ENCODE measurements at places on chromosomes 2 and 18. TPM values are rescaled to one million over a fixed set of nuclear protein-coding genes. Genes with fewer than 3 reads are reported as not detected.

GRCh38 chr2:227855440-227855839 is 16.0 kb upstream of the DAW1 start:
- DNase-seq, result no peak

GRCh38 chr18:27862041-27862682 is 314.8 kb downstream of the CDH2 start:
- no peak for DNase-seq

- DNase-seq, result no peak
Measured at GRCh38 chr2:196743165-196743564, 56.3 kb downstream of the GTF3C3 start.

DNA sequence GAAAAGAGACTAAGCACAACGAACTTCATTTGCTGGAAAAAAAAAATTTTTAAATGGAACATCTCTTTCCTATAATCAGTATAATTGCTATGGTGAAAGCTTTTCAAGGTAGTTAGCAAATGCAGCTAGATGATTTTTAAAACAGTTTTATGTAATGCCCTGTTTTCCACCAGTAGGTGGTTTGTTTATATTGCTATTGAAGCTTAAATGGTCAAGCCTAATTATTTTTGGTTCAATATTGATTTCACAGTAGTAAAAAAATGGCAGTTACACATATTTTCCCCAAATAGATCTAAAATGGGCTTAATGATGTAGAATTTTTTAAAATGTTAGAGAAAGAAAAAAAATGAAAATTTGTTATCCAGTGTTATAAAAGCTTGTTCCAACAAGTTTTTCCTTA is 70.2 kb downstream of the CDH19 start:
- no peak for DNase-seq

- DNase-seq, result peak; percentile 21
Measured at GRCh38 chr2:175282300-175282699, 100.8 kb upstream of the ATP5MC3 start.

- DNase-seq, result no peak
Measured at GRCh38 chr2:360124-360523, 72.2 kb upstream of the ALKAL2 start.

DNA sequence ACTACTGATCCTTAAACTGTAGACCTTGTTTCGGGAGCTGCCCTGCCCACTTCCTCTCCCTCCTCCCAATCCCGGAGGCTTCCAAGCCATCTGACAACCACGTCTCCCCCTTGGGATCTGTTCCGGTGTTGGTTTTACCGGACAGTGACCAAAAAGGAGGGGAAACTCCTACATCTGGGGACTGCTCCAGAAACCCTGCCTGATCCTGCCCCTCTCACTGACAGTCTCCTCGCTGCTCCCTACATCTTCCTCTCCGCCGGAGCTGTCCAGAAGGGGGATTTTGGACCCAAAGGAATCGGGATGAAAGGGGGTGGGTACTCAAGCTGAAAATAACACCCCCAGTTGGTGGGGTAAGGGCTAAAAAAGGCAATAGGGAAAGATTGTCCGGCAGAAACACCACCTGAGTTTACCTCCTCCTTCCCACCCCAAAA is 1.5 kb downstream of the INO80D start:
- DNase-seq, result peak; percentile 78

DNA sequence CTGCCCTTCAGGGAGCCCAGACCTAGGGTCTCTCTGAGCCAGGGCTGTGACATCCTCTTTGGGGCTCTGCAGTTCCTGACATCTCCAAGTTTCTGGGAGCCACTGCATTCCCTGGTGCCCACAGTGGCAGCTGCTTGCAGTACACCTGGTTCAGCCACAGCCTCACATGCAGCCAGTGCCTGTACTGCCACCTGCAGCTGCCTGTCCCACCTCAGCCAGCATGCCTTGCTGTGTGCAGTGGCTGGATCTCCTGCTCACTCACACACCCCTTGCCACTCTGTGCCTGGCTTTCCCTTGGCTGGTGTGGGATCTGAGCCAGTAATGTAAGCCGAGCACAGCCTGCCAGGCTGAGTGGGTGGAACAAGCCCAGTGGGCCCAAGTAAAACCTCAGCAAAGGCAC is 1288.7 kb downstream of the CNTNAP5 start:
- DNase-seq, result no peak

- no peak for DNase-seq
Measured at GRCh38 chr2:176126929-176127773, 2.4 kb upstream of the HOXD8 start.

DNA sequence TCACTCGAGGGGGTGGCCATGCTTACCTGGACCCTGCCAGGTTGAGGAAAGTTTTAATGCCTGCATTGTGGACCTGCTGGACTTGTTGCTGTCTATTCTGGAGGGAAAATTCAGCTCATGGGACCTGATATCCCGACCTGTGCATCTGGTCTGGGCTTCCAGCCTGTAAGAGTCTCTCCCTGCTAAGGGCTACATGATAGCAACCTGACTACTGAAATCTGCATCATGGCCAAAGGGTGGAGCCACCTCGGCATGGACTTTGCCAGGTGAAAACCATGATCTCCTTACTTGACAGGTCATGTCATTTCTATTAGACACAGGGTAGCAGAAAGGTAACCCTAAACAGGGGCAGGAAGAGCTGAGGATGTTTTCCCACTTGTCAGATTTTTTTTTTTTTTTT is 12.9 kb upstream of the SLC66A3 start:
- no peak for DNase-seq

- DNase-seq, result no peak
Measured at GRCh38 chr2:74573747-74574562, 19.4 kb downstream of the DOK1 start.

- DNase-seq, result peak; percentile 1
Measured at GRCh38 chr2:61045999-61046398, 19.7 kb upstream of the SANBR start.

DNA sequence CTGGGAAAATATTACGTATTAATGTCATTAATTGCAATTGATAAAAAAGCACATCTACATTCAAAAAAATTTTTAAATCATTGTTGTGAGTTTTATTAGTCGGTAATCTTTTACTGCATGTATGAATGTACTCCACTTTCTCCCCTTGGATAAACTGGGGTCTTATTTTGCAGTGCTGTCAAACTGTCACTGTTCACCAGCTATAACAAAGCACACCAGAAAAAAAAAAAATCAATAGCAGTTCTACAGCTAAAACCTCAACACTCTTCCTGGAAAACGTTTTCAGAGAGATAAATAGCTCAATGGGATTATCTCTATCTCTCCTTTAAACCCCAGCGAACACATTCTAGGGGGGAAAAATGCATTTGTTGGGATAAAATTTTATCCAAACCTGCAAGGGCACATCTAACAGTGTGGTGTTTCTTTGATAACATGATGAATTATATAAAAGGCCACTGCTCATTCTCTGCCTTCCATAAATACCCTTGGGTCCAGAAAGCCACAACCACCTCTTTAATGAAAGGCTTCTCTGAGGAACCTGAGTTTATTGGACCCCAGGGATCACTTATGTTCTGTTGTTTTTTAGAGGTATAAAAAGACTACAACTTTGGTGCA is 219.9 kb downstream of the CDH20 start:
- DNase-seq, result no peak

DNA sequence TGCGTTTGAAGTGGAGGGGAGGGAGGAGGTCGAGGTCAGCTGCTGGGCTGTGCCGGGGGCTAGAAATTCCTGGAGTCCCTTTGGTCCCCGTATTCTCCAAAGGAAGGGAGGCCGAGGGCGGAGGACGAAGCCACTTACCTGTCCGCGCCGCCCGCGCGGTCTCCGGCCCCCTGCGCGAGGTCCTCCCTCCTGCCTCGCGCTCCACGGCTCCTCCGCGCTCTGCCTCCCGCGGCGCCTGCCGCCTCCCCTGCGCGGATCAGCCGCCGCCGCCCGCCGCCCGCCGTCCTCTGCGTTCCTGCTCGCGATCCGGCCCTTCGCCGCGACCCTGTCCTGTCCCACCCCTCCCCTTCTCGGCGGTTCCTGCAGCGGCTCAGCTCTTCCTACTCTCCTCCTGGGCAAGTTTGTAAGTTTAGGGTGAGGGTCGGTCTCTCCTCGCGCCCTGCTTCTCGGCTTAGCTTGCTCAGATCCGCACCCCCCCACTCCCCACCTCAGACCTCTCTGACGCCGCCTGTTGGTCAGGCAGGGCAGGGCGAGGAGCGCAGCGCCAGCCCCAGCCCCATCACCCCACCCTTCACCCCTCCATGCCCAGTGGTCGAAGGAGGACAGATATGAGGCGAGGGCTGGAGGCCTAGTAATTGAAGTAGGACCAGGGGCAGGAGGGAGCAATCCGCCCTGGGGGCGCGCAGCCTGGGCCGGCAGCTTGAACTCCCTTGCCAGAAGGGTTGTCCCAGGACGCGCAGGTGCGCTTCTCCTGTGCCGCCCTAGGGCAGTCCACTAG is 9.7 kb upstream of the SKOR2 start:
- no peak for DNase-seq

GRCh38 chr2:36528274-36528673 is 69.7 kb downstream of the FEZ2 start:
- DNase-seq, result no peak

DNA sequence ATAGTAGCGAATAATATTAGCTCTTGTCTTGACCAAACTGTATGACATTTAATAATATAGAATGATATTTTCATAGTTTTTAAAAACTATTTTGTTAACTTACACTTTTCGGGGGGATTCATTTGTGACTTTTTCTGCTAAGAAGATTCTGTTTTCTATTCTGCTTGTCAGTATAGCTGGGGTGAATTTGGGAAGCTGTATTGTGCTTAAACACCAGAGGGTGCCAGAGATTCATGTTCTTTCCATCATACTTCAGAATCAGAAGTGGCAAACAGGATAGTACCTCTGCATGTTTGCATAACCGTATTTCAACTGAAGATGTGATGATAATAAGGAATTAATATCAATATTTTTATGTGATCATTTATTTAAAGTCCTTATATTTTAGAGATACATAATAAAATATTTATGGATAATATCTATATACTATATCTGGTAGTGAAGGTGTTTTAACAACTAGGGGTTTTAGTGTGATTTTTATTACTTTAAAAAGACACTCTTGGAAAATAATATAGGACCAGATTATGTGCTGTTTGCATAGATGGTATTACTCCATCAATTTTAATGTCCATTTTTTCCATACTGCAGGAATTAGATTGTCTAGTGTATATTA is 81.0 kb downstream of the TAF4B start:
- peak; percentile 26 for DNase-seq

DNA sequence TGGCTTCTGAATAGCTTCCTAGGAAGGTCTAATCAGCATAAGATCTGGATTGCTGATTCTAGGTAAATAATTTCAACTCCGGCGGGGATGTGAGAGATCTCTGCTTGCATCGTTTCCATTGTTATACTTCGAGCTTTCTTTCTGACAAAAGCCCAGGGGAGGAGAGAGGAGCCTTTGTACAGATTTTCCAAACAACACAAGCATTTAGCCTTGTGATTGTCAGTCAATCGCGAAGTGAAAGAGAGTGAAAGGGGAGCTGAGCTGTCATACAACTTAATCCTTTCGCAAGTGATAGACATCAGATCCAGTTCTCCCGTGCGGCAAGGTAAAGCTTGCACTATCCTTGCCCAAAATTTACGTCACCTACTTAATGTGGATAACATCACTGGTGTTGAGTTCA is 26.2 kb downstream of the RALB start:
- no peak for DNase-seq

GRCh38 chr2:73985308-73986084 is 786 bp downstream of the TET3 start:
- DNase-seq, result no peak

GRCh38 chr2:173347305-173348168 is 7.1 kb upstream of the CDCA7 start:
- DNase-seq, result no peak

DNA sequence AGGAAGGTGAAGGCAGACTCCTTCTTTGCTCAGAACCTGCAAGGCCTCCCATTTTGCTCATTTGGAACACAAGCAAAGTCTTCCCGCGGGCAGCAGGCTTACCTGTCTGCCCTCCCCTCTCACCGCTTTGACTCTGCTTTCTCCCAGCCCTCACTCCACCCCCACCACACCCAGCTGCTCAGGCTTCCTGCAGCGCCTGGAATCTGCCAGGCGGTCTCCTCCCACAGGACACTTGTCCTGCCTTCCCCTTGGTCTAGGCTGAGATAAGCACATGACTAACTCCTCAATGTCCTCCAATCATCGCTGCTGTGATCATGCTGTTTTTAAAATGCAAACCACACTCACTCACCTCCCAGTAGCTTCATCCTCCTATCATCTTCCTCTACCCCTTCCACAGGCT is 430.0 kb downstream of the ZNF516 start:
- no peak for DNase-seq

- peak; percentile 23 for DNase-seq
Measured at GRCh38 chr2:188524519-188525113, 232.9 kb downstream of the GULP1 start.

DNA sequence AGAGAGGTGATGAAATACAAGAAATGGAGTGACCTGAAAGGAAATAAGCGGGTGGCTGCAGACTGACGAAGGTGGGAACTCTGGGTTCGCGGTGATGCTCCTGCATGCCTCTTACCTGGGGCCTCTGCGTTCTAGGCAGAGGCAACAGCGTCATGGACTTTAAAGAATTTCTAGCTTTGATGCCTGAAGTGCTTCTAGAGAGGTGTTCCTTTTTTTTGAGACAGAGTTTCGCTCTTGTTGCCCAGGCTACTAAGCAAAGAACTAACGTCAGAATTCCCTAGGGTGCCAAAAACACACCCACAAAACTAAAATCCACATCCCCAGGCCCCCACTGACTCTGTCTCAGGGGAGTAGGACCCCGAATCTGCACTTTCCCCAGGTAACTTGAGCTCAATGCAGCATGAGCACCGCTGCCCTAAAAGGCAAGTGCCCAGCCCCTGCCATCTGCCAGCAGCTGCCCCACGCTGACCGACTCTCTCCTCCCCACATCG is 110.5 kb upstream of the ID2 start:
- DNase-seq, result no peak

DNA sequence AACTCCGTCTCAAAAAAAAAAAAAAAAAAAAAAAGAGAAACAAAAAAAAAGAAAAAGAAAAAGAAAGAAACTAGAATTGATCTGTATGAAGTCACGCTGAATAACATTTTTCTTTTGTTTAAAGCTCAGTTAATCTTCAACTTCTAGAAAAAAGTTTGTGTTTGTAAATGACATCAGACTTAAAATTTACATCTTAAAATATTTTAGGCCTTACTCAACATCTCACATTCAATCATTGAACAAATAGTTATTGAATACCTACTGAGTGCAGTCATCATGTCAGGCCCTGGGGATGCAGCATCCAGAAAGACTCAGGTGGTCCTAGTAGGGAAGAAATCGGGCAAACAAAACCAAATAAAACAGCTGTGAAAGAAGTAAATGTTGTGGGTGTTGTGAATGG is 292.3 kb upstream of the FANCL start:
- no peak for DNase-seq

WBP1 gene
- 58.3 TPM for total RNA-seq

PLCD4 gene
- total RNA-seq, result 0.89 TPM

M1AP gene
- 0.20 TPM for total RNA-seq

SF3B1 gene
- 241 TPM for total RNA-seq

VSNL1 gene
- total RNA-seq, result 0.61 TPM

UGT1A4 gene
- not detected for total RNA-seq

SCYGR4 gene
- not detected for total RNA-seq

SH3RF3 gene
- total RNA-seq, result 7.3 TPM

LRATD1 gene
- total RNA-seq, result 28.3 TPM

ASB18 gene
- total RNA-seq, result not detected

MTCL1 gene
- total RNA-seq, result 48.6 TPM

ANKRD30BL gene
- total RNA-seq, result not detected

CDCA7 gene
- 4.6 TPM for total RNA-seq

Measured in astrocyte (in vitro differentiated cells and primary cell).